Tibial nerve (tissue), 4 donors: ENCODE measurements at places on chromosomes 5 and 9. TPM values are rescaled to one million over a fixed set of nuclear protein-coding genes. Genes with fewer than 3 reads are reported as not detected.
A peak's percentile ranks its signal among the peaks of the same experiment; 100 is the strongest.

DNA sequence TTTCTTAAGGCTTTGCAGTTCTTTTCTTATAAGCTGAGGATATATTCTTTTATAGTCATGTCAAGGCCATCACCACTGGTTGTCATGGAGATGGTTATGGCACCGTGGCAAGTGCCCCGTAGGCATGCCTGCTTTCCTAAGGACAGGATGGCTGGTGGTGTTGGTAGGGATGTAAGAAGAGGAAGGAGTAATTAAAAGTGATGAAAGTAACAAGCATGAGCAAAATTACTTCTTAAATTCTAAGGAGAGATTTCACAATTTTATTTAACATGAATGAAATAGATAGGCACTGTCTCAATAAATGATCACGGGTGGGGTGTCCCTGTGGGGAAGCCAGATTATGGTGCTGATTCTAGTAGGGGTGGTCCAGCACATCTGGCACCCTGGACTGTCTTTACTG lies 290.2 kb upstream of the KLF4 start:
- no peak for DNase-seq

DNA sequence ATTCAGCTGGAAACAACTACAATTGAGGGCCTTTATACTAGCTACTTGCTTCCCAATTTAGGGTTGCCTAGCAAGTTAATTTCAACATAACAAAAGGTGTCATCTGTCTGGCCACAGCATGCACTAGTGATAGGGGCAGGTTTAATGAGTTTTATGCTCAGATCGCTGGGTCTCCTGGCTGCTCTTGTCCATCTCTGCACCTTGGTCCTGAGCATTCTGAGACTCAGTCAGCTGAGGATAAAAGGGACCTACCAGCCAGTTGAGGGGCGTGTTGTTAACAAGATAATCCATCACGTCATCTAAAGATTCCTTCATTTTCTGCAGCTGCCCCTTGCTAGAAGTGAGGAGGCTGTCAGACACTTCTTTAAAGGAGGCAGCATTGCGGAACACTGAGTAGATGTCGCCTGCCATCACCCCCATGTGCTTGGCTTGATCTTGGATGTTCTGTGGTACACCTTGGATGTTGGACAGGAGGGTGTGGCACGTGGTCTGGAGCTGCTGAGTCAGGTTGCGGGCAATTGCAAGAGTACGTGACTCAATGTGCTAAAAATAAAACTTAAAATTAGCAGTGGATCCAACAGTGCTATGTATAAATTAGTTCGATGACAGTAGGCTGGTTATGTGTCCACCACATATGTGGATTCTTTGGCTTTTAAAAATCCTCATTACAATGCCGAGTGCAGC lies 11.0 kb downstream of the PLIN2 start:
- no peak for DNase-seq

GRCh38 chr9:133238272-133238850 lies 29.3 kb upstream of the OBP2B start:
- peak; percentile 75 for DNase-seq

DNA sequence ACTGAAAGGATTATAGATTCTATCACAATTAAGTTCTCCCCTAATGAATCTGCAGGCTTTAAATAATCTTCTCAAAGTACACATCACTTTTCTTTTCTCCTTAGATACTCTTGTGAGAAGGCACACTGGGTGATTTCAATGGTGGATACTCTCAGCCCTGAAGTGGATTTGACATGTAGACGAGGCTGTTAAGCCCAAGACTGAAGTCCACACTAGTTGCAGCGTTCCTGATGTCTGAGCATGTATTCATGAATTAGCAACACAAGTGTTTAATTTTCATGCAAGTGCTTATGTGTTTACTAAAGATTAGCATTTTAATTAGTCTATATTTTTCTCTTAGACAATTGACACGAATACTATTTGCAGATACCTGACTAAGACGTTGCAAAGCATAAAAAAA lies 218.9 kb downstream of the TMEM161B start:
- DNase-seq: no peak

DNA sequence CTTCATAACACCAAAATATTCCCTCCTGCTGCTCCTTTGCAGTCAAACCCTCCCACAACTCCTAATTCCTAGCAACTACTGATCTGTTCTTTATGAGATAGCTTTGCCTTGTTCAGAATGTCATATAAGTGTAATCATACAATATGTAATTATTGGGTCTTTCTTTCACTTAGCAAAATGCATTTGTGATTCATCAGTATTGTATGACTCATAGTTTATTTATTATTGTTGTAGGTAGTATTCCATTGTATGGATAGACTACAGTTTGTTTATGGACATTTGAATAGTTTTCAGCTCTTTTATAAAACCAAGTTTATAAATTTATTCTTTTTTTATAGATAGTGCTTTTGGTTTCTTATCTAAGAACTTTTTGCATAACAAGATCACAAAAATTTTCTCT lies 468.2 kb upstream of the KIF2A start:
- no peak for DNase-seq

DNA sequence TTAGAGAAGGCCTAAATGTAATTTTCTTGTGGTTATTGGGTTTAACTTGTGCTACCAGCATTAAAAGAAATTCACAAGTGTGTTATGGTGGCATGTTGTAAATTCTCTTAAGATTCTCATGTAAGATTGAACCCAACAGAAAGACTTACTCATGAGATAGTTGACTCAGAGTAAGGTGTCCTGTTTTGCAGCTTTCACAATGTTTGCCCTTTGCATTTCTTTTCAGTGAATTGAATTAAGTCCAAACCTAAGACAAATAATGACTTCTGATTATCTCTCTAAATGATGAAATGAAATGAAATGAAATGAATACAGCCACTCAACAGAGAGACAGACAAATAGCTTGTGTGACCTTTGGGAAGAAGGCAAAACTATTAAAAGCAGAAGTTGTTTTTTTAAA lies 1696.9 kb upstream of the WWC1 start:
- no peak for DNase-seq

DNA sequence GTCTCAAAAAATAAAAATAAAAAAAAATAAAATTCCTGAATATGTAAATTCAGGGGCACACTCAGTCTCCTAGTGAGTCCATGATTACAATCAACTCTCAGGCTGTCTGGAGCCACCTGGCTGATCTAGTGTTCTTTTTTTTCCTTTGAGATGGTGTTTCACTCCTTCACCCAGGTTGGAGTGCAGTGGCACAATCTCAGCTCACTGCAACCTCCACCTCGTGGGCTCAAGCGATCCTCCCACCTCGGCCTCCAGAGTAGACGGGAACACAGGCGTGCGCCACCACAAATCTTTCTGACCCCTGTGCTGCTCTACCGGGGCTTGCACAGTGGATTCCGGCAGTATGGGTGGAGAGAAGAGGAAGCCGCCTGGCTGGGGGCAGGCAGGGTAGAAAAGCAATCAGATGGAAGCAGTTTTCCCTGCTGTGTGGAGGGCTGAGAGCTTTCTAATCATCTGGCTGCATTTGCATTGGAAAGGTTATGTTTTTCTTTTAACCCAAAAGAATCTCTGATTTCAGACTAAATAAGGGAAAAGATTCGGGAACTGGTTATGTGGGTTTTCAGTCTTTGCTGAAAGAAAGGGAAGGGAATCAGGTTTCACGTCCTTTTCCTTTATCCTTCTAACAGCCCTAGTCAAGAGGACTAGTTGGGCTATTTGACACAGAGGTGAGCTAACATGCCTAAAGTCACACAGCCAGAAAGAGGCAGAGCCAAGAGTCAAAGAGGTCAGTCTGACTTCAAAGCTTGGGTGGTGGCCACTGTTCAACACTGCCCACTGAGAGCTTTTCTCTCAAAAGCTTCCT lies 26.3 kb upstream of the CORO2A start:
- DNase-seq: no peak

GRCh38 chr5:14351086-14351661 lies 208.0 kb downstream of the TRIO start:
- DNase-seq: no peak

- no peak for DNase-seq
These were observed 75.8 kb downstream of the GTF3C4 start for GRCh38 chr9:132745756-132746709.

DNA sequence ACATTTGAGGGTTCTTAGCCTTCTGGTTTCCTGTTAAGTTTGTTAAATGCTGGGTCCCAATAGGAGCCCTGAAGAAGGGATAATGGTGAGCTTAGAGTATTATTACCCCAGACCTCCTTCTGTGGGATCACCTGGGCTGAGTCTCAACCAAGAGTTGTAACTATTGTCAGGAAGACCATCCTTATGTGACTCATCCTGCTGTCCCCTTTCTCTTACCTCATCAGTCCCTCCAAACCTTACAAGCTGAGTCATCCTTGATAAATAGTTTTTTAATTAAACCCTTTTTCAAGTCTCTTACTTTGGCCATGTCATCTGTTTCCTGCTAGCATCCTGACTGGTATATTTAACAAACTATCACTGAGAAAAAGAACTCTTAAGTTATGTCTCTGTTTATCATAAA lies 502.8 kb downstream of the LRRC70 start:
- no peak for DNase-seq

DNA sequence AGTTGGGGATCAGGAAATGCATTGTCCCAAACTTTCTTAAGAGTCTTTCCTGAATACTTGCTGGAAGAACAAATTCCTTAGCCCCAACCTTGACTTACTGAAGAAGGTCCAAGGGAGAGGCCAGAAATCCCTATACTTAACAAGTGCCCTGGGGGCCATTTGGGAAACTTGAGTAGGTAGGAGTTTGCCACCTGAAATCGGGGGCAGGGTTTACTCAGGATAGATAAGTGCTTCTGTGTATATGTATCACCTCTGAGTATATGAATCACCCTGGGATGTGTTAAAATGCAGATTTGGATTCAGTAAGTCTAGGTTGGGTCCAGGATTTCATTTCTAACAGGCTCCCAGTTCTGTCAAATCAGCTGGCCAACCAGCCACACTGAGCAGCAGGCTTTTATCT lies 47.9 kb upstream of the MYO10 start:
- no peak for DNase-seq

NR3C1 gene
- total RNA-seq: 86.2 TPM

HINT1 gene
- 160 TPM for total RNA-seq

FAM174A gene
- 47.7 TPM for total RNA-seq

DPYSL3 gene
- 45.0 TPM for total RNA-seq

CMYA5 gene
- 7.0 TPM for total RNA-seq

TMEFF1 gene
- total RNA-seq: 1.6 TPM
